ENCODE measurements at places on chromosomes 5 and 9.

DNA sequence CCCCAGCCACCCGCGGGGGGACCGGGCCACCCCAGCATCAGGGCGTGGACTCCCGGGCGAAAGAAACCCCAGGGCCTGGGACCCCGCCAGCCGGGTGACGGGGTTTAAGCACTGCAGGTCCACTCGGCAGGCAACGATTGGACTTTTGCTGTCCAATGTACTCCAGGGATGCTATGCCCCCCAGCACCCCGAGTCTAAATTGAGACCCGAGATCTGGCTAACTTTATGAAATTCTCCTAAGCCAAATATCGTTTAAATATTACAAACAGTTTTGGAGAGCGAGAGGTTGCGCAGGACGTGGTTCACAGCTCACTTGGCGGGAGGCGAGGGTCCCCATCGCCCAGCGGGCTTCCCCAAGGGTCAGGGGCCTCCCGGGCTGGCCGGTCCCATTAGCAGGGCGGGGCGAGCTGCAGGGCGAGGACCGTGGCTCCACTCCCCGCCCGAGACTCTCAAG, 384 bp upstream of the MRPS2 start:
- DNase-seq = no peak

DNA sequence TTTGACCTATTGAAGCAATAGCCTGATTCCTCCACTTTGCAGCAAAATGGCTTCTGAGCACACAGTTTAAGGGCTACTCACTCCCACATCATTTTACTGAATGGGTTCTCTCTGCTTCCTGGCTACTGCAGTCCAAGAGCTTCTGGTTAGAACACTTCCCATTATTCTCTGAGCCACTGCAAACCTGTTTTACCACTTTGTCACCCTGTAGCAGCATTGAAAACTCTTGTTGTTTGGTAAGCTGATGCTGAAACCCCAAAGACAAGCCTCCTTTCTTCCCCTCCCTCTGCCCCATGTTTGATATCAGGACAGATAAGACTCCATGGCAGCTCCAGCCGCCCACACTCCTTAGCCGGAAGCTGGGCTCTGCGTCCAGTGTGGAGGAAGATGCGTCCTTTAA, 84.4 kb upstream of the RARS1 start:
- DNase-seq = no peak

- no peak for DNase-seq
Observed at GRCh38 chr5:105903069-105903468, 1767.7 kb downstream of the EFNA5 start.

DNA sequence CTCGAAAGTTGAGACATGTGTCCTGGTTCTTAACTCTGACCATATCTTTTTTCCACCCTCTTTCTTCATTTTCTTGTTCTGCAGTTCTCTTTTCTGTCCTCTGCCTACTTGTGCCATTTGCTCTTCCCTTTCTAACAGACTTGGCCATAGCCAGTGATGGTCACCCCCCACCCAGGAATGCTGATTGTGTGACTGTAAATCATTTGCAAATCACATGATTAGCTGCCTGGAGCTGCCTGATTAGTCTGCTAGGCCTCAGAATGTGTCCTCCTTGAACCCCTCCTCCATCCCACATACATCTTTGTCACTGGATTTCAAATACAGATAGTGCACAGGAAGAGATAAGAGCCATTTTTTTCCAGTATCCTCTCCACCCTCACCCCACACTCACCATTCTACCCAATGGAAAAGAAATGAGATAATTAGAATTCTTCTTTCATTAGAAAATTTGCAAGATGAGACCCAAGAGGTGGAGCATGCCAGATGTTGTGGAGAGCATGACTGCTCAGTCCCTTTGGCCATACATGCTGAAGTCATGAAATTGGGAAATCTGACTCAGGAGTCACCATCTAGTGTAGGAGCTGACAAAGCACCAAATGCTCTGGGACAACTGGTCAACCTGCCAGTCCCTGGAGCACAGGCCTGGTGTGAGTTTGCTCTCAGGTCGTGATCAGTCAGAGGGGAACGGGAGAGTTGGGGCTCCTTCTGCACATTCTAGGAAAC, 538.2 kb downstream of the CCDC171 start:
- no peak for DNase-seq

DNA sequence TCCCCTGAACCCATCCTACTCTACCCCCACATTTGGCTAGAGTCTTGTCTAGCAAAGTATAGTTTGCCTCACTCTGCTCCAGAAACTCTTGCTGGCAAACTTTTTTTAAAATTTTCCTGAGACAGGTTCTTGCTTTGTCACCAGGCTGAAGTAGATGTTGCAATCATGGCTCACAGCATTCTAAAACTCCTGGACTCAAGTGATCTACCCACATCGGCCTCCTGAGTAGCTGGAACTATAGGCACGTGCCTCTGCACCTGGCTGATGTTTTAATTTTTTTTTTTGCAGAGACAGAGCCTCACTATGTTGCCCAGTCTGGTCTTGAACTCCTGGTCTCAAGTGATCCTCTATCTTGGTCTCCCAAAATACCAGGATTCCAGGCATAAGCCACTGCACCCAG, 175.8 kb upstream of the FBXL17 start:
- DNase-seq = no peak

GRCh38 chr9:124846969-124847368, 6.3 kb upstream of the WDR38 start:
- no peak for DNase-seq

- DNase-seq = no peak
Observed at GRCh38 chr5:39783756-39784421, 359.1 kb upstream of the DAB2 start.

GRCh38 chr9:129206401-129206800, 28.3 kb upstream of the IER5L start:
- no peak for DNase-seq

DNA sequence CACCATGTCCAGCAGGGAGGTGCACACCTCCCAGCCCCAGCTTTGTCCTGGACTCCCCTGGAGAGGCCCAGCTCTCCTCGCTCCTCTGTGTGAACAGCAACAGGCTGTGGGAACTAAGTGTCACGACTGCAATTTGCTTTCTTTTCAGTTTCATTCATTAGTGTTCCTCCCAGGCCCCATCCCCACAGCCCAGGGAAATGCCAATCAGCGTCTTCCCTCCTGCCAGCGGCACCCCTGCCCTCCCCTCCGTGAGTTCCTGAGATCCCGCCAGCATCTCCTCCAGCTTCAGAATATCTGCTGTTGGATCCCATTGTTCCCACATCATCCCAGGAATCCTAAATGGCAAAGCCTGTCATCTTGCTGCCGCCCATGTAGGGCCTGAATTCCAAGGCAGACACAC, 13.1 kb upstream of the RPL26L1 start:
- no peak for DNase-seq

DNA sequence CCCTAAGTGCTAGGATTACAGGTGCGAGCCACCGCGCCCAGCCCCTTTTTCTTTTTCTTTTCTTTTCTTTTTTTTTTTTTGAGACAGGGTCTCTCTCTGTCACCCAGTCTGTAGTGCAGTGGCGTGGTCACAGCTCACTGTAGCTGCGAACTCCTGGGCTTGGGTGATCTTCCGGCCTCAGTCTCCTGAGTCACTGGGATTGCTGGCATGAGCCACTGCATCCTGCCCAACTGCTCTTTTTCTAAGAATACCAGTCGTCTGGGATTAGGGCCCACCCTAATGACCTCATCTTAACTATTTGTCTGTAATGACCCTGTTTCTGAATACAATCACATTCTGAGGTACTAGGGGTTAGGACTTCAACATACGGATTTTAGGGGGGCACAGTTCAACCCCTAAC, 34.1 kb upstream of the NANS start:
- no peak for DNase-seq

- DNase-seq = no peak
Observed at GRCh38 chr9:97315550-97315949, 8.1 kb downstream of the CCDC180 start.

GRCh38 chr9:126117631-126118030, 209.0 kb upstream of the MVB12B start:
- no peak for DNase-seq

- peak; percentile 31 for DNase-seq
Observed at GRCh38 chr9:112849363-112849922, 41.2 kb downstream of the SLC46A2 start.

GRCh38 chr9:105967797-105968196, 273.5 kb downstream of the TMEM38B start:
- DNase-seq = no peak

GRCh38 chr9:97437051-97437600, 25.2 kb downstream of the TDRD7 start:
- no peak for DNase-seq

DNA sequence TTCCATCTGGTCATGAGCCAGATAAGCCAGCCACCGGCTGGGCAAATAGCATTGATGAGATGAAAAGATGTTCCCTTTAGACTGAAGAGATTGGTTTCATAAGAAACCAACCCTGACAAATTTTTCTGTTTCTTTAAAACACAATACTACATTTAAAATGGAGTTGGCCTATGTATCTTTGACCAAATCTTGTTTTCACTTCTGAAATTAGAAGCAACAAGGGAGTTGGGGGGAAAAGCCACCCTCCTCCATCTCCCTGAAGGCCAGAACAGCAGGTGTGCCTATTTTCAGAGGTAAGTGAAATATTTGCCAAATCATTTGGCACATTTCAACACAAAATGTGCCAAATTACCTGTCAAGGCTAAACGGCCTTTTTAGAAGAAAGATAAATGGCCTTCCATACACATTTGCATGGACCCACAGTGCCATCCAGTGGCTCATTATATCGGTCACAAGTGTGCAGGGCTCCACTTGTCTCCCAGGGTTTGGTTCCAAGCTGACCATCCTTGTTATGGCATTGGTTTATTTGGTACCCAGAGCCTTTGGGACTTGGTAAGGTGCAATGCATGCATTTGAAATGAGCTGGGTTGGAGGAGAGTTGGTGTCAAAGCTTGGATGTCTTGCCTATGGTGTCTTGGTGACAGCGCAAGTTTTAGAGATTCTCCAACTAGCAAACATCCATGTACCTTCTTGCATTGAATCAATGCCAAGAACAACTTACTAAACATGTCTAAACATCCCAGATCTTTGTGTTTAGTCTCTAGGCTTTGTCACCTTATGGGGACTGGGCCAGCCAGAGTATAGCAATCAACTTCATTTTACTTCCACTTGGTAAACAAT, 372.0 kb upstream of the KIF2A start:
- DNase-seq = peak; percentile 23

DNA sequence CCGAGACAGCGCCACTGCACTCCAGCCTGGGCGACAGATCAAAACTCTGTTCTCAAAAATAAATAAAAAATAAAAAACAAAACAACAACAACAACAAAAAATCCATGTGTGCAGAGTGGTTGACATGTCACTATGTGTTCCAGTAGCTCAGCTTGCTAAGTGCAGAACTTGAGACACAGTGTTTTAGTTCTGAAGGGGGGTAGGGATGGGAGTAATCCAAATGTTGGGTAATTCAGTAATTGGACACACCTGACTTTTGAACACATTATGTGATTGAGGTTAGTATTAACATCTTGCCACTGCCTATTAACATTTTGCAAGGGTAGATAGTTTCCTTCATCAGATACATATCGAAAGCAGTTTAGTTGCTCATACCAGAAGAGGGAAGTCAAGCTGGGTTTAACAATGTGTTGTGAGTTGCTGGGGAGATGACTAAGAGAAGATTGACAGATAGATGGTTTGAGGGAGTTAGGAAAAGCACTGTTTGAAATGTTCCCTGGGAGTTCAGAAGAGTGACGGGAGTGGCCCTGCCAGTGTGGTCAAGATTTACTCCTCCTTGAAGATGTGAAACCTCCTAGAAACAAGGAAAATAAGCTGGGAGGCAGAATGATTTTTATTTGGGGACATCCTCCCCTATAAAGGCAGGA, 928 bp downstream of the HACD4 start:
- DNase-seq = no peak

GRCh38 chr9:74277532-74277931, 219.6 kb upstream of the RORB start:
- DNase-seq = peak; percentile 20

GRCh38 chr5:64979531-64979930, 210.8 kb downstream of the CWC27 start:
- no peak for DNase-seq

DNA sequence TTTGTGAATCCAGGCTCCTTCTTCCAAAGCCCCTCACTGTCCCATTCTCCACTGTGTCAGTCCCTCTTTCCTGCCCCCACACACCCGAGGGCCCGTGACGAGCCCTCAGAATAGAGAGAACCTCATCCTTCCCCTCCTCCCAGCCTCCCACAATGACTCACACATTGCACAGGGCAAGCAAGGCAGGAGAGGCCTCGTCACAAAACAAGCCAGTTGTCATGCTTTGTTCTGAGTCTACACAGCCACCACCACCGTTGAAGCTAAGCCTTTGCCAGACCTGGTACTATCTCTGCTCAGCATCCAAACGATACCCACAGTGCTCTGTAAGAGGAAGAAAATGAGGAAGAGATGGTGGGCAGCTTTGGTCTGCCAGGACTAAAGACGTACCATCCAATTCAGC, 142.2 kb upstream of the ZNF366 start:
- DNase-seq = no peak

DNA sequence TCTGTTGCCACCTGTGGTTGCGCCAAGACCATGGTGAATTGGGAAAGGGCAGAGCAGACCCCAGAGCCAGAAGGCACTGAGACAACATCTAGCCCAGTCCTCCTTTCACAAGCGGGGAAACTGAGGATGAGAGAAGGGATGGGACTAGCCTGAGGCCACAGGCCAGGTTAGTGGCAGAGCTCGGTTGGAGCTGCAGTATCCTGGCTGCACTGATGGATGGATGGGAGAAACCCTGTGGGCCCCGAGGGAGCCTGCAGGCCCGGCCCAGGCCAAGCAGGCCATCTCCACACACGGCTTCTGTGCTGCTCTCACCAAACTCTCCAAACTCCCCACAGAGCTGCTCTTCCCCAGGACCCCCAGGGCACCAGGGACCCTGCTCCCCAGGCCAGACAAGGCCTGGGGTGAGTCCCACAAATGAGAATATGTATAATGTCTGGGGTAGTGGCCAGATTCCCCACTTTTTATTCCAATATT, 60.2 kb downstream of the TSTD2 start:
- DNase-seq = no peak

DNA sequence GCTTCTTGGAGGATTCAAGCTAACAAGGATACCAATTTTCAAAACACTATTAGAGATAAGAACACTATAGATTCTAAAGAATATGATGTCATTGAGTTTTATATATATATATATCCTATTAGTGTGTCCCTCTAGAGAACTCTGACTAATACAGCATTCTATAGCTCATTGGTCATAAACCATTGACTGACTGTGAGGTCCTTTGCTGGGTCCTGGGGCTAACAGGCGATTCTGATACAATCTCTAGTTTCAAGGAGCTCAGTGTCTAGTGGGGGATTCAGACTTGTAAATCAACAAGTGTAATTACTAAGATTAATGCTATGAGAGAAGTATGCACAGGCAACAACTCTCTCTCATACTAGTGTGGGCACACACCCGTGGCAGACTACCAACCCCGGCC, 234.5 kb downstream of the DENND1A start:
- DNase-seq = no peak

DNA sequence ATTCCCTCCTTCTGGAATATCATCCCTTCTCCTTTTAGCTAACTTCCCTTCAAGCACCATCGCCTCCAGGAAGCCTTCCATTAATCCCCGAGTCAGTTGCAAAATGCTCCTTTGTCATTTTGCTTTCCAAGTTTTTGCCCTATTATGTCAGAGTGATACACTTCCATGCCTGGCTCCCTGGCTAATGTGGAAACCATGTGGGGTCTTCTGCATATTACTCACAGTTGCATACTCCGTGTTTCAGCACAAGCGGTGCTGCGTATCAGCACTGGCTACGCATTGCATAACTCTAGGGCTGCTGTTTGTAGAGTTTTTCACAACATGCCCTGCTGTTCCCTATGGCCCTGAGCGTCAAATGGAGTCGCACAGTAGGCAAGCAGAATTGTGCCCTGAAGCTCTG, 1.9 kb downstream of the TEX53 start:
- DNase-seq = no peak

All from activated T-cell treated with anti-CD3 and anti-CD28 coated beads, Interleukin-2, amount 50 U/mL, for 48 hours (primary cell).